ENCODE measurements at places on chromosomes 6 and 20.

DNA sequence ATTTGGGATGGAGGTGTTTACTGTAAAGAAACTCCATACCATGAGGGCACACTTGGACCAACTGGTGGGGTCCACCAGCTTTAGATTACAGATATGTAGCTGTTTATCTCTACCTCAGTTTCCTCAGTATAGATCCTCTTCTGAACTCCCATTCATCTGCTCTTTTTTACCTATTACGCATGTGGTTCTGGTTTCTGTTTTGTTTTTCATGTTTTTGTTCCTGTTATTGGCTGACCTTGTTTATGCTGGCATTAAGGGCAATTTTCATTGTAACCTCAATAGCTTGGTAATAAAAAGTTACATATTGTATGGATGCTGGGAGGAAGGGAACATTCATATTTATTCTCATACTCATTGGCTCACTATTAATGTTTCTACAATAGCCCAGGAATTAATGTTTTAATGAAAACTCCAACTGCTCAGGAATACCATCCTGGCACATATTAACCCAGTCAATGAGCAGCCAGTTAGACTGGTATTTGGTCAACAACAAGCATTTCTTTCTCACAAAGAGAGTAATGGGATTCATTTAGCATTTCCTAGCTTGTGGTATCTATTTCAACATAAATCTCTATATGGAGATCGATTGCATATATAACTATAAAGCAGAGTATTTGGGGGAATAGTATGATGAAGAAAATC lies 83.8 kb upstream of the FAM184A start:
- DNase-seq: no peak

GRCh38 chr6:93418033-93418407 lies 1.3 kb downstream of the EPHA7 start:
- DNase-seq: no peak

GRCh38 chr6:85402071-85402470 lies 47.8 kb upstream of the NT5E start:
- DNase-seq: no peak

DNA sequence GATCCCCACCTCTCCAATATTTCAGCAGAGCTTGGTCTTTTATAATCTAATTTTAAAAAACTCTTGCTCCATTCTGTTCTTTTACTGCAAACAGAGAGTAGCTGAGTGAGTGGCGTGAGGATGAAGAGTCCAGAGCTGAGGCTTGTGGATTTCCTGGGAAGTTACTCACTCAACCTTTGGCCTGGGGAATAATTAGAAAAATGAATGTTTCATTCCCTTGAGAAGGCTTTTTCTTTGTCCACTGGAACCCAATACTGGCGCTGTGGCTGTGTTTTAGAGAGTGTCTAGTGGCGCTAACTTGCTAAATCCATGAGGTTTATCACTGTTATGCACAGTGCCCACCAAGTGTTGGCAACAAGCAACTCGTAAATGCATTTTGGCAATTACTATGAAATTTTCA lies 251.5 kb downstream of the HIVEP2 start:
- DNase-seq: no peak

GRCh38 chr6:135195522-135195921 lies 14.4 kb downstream of the MYB start:
- peak; percentile 73 for DNase-seq

- DNase-seq: no peak
These were observed 16.1 kb downstream of the RAET1E start for GRCh38 chr6:149881860-149882259.
